Activated CD4-positive, alpha-beta T cell treated with anti-CD3 and anti-CD28 coated beads, Interleukin-2, amount 50 U/mL, for 4 hours (primary cell): ENCODE measurements at places on chromosomes 1 and 21.

GRCh38 chr1:97071173-97071572 is 349.6 kb downstream of the PTBP2 start:
- DNase-seq = no peak

DNA sequence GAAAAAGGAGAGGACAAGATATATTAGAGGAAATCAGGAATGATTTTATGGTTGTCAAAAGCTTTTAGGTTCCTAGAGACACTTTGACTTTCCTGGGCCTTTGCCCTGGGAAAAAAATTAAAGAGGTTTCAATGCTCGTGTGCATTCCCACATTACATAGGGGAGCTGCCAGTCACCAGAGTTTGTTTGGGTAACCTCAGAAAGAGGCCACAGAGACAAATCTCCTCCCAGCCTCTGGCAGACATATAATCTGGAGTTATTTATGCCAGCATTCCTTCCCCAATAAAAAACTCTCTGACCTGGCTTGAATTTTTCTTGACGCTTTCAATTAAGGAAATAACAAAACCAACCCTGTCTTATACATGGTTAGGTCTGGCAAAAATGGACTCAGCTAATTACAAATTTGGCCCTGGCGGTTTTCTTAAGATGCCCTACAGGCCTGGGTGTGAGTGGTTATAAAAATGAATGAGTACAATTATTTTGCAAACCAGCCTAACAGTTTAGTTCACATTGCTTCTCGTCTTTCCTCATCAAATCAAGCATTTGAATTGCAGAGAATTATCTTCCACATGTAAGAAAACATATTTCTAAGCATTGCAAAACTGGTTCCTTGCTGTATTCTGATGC is 63.7 kb downstream of the WLS start:
- DNase-seq = no peak

GRCh38 chr1:54095546-54096226 is 42.3 kb downstream of the TCEANC2 start:
- no peak for DNase-seq

DNA sequence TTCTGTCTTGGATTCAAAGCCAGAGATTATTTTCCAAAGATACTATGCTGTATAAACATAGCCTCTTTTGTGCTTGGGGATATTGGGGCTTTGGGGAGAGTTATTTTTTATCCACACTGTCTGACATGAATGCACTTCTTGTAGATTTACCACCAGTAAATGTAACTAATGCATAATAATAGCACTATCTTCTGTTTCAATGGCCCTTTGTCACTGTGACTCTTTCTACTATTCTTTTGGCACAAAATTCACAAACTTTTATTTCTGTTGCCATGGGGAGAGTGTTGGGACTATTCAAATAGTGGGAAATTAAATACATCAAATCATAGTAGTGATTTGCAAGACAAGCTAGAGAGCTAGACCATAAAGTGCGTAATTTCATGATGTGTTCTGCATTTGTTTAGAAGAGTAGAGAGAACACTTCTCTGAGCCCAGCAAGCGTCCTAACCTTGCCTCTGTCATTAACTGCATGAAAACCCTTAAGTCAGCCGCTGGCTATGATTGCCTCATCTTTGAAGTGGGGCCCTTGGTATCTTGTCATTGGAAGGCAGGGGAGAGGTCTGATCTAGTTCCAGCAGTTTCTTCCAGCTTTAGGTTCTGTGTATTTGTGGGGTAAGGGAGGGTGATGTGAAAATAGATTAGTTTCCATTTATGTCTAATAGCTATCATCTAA is 154.4 kb downstream of the HHAT start:
- no peak for DNase-seq

- no peak for DNase-seq
Measured at GRCh38 chr1:229003233-229004031, 267.5 kb upstream of the RAB4A start.

- DNase-seq = no peak
Measured at GRCh38 chr21:26379561-26379960, 193.5 kb downstream of the CYYR1 start.

GRCh38 chr1:230807029-230807428 is 59.8 kb downstream of the CAPN9 start:
- no peak for DNase-seq

DNA sequence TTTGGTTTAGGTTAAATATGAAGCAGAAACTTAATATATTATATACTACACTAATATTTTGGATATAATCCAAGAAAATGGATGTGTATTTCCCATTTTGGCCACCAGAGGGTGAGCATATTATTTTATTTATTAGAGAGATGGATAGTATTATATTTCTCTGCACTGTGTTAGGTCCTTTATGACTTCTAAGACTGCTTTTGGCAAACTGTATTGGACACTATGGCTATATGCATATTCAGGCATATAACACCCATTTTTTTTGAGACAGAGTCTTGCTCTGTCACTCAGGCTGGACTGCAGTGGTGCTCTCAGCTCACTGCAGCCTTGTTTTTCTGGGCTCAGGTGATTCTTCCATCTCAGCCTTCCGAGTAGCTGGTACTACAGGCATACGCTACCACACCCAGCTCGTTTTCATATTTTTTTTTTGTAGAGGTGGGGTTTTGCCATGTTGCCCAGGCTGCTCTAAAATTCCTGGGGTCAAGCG is 17.8 kb upstream of the PGM1 start:
- DNase-seq = no peak
